CD4-positive, alpha-beta T cell treated with Interleukin-21 for 1 hour (primary cell): ENCODE measurements at places on chromosomes 4 and X.

GRCh38 chrX:129945131-129945530, 37.3 kb upstream of the BCORL1 start:
- DNase-seq = no peak

DNA sequence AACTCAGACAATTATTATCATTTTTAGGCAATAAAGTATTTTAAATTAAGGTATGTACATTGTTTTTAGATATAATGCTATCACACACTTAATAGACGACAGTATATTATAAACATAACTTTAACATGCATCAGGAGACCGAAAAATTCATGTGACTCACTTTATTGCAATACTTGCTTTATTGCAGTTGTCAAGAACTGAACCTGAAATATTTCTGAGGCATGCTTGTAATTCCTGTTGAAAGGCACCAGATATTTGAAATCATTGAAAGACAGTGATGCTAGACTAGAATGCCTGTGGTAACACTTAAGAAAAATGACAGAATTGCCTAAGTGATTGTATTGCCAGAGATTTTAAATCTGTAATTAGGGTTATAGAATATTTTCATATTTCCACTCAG, 175.6 kb upstream of the MAGEB2 start:
- no peak for DNase-seq

- DNase-seq = no peak
These were observed 26.9 kb downstream of the UTP14A start for GRCh38 chrX:129932821-129933321.

GRCh38 chr4:88382621-88383020, 4.0 kb downstream of the HERC6 start:
- DNase-seq = peak; percentile 87

- DNase-seq = no peak
These were observed 493 bp upstream of the UCHL1 start for GRCh38 chr4:41256131-41256739.

GRCh38 chr4:179692222-179692621, 2250.0 kb upstream of the AGA start:
- no peak for DNase-seq

GRCh38 chrX:37320541-37321203, 28.5 kb upstream of the PRRG1 start:
- no peak for DNase-seq

GRCh38 chr4:121790976-121791375, 10.1 kb upstream of the EXOSC9 start:
- no peak for DNase-seq

DNA sequence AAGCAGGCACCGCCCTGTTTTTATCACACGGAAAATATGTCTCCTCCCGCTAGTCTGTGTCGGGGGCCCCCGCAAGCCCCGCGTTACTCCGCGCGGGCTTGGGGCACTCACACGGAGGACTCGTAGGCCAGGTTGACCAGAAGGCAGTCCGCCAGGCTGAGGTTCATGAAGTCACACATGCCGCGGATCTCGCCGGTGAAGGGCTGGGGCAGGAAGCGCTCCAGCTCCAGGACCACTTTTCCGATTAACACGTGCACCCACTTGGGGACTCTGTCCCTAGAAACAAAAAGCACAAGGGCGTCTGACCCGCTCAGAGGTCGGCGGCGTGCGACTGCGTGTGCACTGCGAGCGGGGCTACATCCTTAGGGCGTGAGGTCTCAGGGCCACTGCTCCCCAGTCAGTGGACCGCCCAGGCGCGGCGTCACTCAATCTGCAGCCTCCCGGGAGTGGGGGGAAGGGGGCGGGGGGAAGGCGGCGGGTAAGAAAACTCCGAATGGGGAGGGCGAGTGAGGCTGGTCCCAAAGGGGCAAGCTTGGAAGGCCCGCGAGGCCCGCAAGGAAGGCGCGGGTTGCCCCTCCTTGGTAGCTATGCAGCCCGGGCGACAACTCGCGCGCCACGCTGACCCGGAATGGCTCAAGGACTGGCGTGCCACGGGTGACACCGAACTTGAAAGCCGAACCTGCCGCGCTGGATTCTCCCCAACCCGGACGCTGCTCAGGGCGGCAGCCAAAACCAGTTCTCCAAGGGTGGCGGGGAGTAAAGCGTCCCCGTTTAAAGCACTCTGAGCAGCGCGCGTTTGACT, 722 bp downstream of the NAAA start:
- peak; percentile 80 for DNase-seq

DNA sequence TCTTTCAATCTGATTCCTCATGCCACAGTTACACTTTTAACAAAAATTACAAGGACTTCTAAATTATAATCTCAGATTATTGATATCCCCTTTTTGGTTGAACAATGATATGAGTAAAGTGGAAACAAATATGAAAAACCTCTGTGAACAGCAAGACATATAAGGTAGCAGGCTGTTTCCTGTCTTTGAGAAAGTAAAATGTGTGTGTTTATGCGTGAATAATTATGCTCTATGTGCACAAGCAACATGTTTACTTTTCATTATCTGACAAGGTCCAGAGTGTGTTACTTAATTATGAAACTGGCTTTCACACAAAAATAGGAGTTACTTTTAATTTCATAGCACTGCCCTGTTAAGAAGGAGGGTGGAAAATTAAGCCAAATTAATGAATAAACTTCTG, 43.1 kb downstream of the DDIT4L start:
- no peak for DNase-seq

GRCh38 chr4:121740796-121741409, 24.1 kb downstream of the SMIM43 start:
- no peak for DNase-seq

GRCh38 chr4:147617173-147617840, at the start of gene TMEM184C:
Gene TMEM184C, plus strand, starts transcription at chr4:147617397. Its CDS starts 560 bp downstream, at chr4:147617957.
- peak; percentile 98 for DNase-seq

DNA sequence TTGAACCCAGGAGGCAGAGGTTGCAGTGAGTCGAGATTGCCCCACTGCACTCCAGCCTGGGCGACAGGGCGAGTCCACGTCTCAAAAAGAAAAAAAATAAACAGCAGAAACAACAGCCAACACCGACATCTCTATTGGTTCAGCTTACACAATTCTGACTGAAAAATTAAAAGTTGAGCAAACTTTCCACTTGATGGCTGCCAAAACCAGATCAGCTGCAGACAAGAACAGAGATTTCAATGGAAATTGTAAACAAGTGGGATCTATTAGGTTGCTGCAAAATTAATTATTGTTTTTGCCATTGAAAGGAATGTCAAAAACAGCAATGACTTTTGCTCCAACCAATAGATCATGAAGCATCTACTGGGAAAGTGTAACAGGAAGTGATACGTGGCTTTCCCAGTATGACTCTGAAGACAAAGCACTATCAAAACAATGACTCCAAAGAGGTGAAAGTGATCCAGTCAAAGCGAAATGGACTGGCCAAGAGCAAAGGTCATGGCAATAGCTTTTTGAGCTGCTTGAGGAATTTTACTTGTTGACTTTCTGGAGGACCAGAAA, 26.3 kb downstream of the UPF3B start:
- DNase-seq = no peak

GRCh38 chrX:43592597-43592996, 63.5 kb upstream of the MAOA start:
- DNase-seq = no peak

DNA sequence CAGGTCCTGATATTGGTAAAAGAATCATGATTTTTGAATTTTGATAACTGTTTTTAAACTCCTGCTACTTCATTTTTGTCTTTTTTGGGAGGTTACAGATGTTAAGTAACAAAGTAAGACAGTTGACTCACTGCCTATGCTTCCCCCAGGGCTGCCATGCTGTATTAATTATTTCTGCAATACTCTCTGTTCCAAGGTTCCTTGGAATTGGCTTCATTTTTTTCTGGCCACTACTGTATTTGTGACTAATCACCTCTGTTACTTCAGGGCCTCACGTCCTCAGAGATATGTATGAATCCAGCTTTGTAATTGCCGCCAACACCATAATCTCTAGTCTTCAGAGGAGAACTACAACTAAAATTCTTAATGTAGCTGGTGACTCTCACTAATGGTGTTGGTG, 1729.3 kb downstream of the C4orf33 start:
- no peak for DNase-seq

DNA sequence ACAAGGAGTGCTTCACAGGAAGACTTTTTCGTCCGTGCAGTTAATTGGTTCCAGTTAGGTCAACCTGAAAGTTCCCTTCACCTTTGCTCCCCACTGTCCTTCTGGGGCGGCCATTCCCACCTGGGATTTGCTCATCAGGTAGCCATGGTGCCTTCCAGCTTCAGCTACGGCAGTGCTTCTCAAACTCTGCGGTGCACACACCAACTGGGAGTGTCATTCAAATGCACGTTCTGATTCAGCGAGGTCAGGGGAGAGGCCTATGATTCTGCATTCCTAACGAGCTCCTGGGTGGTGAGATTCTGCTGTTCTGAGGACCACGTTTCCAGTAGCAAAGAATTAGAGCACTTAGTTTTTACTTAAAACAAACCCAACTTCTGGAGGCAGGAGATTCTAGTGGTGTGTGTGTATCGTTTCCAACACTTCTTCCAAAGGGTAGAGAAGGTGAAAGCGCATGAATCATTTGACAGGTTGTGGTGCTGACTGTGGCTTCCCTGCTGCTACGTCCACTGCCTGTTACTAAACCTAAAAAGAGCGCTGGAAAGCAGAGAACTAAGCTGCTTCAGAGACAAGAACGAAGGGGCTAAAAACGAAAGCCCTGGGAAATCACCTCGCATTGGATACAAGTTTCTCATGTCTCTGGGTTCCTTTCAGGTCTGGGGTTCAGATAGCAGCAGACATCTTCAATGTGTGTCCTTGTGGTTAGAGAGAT, 4.7 kb upstream of the HELT start:
- DNase-seq = no peak

GRCh38 chrX:19515615-19516105, 352 bp upstream of the MAP3K15 start:
- DNase-seq = no peak

DNA sequence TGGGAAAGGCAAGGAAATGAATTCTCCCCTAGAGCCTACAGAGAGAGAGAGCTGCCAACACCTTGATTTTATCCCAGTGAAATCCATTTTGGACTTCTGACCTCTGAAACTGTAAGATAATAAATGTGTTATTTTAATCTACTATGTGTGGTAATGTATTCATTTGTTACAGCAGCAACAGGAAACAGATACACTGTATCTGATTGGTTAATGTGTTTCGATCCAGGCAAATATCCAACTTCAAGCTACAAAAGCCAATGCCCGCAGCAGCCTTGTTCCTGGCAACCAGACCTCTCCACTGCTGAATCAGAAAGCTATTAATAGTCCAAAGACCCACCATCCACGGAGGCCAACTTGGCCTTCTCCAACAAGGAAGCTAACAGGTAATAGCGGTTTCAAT, 318.1 kb downstream of the PTTG2 start:
- DNase-seq = no peak

DNA sequence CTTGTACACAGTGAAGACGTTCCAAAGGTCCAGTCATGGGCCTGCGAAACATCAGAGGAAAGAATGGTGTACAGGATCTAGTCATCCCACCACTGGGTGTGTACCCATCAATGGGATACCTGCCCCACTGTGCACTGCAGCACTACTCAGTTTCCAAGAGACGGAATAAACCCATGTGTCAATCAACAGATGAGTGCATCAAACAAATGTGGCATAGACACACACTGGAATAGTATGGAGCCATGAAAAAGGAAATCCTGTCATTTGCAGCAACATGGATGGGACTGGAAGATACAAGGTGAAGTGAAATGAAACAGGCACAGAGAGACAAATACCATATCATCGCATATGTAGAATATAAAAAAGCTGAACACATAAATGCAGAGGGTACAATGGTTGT, 48.0 kb downstream of the DHRSX start:
- DNase-seq = no peak

GRCh38 chr4:128242601-128243000, 45.0 kb downstream of the PGRMC2 start:
- DNase-seq = no peak
